ENCODE measurements at places on chromosomes 2 and 18.

DNA sequence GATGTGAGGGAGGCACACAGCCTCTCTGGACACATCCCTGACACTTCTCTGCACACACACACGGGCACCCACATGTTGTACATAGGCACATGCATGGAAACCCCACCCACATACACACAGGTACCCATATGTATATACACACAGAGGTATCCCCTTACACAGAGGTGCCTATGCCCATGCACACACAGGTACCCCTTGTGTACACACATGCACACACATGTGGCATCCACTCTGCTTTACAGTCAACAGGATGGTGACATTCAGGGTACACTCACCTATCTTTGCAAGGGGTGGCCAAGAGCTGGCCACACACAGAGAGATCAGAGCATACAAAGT is 59.5 kb downstream of the FAM168B start:
- no peak for DNase-seq

DNA sequence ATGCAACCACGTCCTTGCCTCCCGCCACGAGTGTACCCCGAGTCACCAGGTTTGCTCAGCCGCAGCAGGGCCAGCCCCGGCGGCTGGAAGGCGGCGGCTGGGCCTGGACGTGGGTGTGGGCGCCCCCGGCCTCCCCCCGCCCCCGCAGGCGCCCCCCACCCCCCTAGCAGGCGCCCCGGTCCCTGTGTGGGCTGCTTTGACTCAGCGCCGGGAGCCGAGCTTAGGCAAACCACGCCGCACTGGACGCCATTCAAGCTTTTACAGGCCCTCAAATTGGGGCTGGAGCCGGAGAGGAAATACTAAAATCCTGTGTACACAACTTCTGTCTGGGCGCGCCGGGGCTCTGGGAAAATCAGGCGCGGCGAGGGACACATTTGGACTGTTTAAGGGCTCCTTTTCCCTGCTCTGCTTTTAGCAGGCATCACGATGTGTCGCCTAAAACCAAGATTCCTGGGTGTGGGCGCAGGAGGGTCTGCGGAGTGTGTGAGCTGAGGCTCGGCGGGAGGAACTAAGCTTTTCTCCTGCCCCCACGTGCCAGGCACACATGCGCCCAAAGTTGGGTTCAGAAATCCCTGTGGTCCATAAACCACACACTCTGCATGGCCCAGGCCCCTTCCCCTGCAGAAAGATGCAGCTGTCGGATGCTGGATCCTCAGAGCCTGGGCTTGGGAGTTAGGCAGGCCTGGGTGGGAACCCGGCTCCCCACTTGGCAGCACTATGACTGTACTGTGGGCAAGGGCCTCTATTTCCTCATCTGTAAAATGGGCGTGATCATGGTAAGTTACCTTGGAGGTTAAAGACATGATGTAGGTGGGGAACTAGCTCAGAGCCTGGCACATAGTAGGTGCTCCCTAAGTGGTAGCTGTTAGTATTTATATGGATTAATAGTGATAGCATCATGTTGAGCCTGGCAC is 57.6 kb downstream of the ATOH8 start:
- DNase-seq, result no peak

DNA sequence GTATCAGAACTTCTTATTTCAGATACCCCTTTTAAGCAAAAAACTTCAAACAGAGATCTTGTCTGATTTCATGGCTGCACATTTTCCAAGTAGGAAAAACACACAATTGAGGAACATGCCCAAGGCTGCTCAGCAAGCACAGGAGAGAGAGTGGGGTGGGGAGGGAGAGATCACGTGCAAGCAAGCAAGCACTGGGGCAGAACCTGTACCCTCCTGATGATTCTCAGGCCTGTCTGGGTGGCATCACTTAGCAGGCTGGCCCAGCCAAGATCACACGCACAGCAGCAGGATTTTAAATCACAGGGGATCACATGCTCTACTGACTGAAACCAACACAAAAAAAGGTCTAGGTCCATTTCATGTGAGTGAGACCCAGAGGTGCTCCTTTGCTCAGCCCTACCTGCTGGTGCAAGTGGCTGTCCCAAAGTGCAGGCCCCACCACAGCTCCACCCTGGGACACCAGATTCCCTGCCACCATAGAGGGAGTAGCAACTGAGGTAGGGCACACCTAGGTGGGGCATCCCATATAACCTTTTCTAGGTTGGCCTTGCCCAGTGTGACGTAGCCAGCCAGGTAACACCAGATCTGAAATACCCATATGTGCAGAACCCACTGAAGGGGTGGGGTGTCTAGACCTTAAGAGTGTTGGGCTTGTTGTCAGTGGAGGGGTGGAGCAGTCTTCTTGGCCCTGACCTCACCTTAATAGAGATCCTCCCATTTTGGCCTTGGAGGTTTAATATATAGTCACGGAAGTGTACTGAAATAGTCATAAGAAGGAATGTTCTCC is 1.8 kb upstream of the LYPD6B start:
- DNase-seq, result no peak

DNA sequence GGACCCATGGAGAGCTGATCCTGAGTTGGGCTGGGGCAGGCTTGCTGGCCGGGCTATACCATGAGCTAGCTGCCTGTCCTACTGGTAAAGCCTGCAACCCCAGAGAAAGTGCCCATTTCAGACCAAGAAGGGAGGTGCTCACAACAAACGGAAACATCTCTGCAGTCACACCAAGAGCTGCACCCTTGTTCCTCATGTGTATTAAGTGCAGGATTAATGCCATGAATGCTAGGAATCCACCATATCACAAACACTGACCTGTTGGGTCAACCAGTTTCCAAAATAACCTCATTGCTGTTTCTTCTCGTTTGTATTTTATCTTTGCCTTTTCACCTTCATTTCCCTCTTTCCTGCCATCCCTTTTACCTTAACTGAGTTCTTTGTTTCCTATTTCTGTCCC is 69.9 kb downstream of the AFF3 start:
- no peak for DNase-seq

- no peak for DNase-seq
Measured at GRCh38 chr2:147051248-147051647, 793.6 kb upstream of the ACVR2A start.

DNA sequence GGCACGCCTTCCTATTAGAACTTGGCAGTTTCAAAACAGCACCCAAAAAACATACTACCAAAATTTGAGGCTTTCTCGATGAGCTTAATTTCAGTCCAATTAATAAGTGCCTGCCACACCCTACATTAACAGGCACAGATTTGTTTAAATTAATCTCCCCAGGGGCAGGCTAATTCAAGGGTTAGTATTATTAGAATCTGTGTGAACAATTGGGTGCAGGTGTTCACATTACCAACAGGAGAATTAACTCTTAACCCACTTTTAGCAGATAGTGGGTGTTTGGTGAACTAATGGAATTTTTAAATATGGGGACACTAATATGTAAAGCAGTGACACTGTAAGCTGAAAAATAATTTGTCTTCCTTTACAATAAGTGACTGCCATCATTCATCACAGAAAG is 4.1 kb downstream of the MBD2 start:
- DNase-seq, result no peak

DNA sequence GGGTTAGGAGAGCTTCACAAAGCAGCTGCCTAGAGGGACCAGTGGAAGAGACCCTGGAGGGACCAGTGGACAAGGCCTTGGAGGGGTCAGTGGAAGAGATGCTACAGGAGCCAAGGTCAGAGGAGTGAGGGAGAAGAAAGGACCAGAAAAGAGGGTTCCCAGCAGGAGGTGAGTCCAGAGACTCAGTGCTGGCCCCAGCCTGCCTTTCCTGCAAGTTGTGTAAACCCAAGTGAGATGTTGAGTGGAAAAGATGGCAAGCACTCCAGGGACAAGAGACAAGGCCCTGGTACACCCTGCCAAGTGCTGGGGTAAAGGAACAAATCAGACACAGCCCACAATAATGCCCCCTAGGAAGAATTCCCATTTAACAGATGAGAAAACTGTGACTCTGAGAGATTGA is 94.4 kb downstream of the TTC32 start:
- no peak for DNase-seq

- no peak for DNase-seq
Measured at GRCh38 chr2:41736105-41736567, 311.7 kb upstream of the PKDCC start.

GRCh38 chr2:74576863-74577229 is 22.3 kb downstream of the DOK1 start:
- no peak for DNase-seq

GRCh38 chr2:202118168-202118567 is 45.1 kb downstream of the KIAA2012 start:
- no peak for DNase-seq

GRCh38 chr2:236769981-236770671 is 200.5 kb downstream of the ACKR3 start:
- no peak for DNase-seq

DNA sequence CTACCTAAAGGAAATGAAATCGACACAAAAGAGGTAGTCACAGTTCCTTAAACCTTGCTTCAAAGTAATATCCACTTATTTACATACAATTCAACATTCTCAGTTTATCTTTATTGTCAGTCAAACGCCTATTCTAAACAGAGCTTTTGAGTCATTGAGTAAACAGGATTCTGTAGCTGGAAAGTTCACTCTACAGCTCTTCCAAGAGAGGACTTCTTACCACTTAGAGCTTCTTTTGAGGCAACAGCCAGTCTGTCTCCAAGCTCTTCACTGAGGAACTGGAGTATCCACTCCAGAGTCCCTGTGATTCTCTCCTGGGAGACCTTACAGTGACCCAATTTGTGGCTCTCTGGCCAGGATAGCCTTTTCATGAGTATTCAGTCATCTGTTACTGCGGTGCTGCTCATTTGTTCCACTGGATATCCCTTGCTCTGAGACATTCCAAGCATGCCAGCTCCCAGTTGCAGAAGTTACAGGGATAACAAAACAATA is 210.9 kb upstream of the OSR1 start:
- DNase-seq, result no peak

- DNase-seq, result no peak
Measured at GRCh38 chr2:201622306-201622970, 20.9 kb downstream of the TMEM237 start.

- no peak for DNase-seq
Measured at GRCh38 chr18:46035696-46036680, 36.1 kb downstream of the PSTPIP2 start.

DNA sequence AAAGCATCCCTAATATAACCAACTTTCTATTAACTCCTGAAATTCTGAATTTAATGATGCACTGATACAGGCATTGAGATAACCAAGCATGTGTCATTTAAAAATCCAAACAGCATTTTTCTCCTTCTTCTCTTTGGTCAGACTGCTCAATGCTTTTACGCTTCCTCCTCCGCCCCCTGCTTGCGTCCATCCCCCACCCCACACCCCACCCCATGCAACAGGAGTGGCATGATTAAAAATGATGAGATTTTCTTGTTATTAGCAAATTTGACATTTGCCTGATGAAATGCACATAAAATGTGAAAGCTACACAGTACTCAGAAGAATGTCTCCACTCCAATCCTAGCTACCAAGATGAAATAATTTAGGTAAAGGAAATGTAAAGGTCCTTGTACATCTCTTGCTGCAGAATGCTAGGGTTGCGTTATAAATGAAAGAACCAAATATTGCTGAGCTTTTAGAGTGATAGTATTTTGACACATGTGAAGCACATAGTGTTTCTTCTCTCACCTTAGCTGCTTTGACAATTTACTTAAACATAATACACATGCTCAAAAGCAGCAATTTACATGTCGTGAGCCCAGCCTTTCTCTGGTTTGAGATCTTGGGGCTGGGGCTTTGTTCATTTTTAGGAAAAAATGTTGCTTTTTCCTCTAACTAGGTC is 263.8 kb downstream of the MEIS1 start:
- DNase-seq, result no peak

GRCh38 chr2:203759690-203760365 is 53.4 kb downstream of the CD28 start:
- DNase-seq, result no peak

GRCh38 chr18:35424356-35424755 is 47.2 kb upstream of the ZNF396 start:
- DNase-seq, result no peak

- DNase-seq, result no peak
Measured at GRCh38 chr18:33805592-33805991, 227.6 kb downstream of the ASXL3 start.

DNA sequence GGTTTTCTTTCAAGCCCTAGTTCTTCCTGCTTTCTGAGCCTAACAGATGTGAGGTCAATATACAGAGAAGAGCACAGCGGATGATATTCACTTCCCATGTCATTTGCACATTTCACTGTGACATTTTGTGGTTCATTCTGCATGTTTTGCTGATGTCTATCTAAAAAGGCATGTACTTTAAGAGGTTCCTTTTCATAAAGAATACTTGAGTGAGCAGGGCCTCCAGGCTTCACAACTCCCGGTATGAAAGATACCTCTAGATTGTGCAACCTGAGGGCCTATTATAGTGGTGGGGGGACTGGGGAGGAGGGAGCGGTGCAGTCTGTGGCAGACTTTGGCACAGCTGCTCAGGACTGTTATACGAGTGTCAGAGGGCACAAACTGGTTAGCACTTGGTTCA is 54.6 kb downstream of the CPO start:
- no peak for DNase-seq

DNA sequence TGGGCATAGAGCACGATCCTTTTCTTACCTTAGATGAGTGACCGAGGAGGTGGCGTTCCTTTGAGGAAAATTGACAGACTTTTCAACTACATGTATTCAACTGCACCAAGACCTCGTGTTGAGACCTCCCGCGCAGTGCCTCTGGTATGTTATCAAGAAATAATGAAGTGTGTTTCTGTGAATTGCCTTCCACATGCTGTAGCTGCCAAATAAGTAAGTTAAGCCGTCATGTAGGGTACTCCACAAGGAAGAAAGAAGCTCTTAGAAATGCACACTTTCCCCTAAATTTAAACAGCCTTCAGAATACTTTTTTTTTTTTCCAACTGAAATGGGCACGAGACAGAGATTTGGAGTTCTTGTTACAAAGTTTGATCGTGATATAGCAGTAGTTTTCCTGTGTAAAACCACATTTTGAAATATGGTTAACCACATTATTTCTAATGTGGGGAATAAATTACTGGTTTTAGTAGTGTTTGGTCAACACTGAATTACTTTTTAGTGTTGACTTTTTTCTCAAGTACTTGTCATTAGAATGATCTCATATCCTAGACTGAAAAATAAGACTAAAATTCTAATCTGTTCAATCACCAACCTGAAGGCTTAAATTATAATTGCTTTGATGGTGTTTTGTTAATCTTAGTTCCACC is 30.5 kb downstream of the PDK1 start:
- DNase-seq, result no peak

DNA sequence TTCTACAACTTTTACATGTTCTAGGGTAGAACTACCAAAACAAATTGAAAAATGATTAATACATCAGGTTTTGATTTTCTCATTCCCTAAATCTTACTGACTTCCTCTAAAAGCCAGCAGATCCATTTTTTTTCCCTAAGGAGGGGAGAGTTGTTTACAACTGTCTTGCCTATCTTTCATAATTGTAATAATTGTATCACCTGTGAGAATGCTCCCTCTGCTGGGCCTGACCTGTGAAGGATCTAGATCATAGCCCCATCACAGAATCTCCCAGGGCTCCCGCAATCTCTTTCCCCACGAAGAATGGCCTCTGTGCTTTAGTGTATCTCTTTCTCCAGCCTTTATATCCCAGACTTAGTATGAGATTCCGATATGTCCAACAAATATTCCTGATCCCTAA is 9.1 kb downstream of the LOXL3 start:
- DNase-seq, result peak; percentile 15

GRCh38 chr2:61774351-61774750 is 79.5 kb downstream of the FAM161A start:
- DNase-seq, result no peak
